ENCODE measurements at places on chromosomes 3 and 15. TPM values are rescaled to one million over a fixed set of nuclear protein-coding genes. Genes with fewer than 3 reads are reported as not detected.

The GRIP2 gene
- 1.1 TPM for total RNA-seq

The ALS2CL gene
- total RNA-seq: 3.7 TPM

The SNX22 gene
- 0.19 TPM for total RNA-seq

The ROBO1 gene
- 57.3 TPM for total RNA-seq

The CYP11A1 gene
- 0.38 TPM for total RNA-seq

The PLSCR2 gene
- not detected for total RNA-seq

The CYP1A2 gene
- total RNA-seq: not detected

The SPINK8 gene
- total RNA-seq: not detected

The CCR3 gene
- not detected for total RNA-seq

The SCN11A gene
- not detected for total RNA-seq

Data from regular cardiac myocyte (primary cell).